ENCODE measurements at places on chromosomes 2 and 18. TPM values are rescaled to one million over a fixed set of nuclear protein-coding genes. Genes with fewer than 3 reads are reported as not detected.

DNA sequence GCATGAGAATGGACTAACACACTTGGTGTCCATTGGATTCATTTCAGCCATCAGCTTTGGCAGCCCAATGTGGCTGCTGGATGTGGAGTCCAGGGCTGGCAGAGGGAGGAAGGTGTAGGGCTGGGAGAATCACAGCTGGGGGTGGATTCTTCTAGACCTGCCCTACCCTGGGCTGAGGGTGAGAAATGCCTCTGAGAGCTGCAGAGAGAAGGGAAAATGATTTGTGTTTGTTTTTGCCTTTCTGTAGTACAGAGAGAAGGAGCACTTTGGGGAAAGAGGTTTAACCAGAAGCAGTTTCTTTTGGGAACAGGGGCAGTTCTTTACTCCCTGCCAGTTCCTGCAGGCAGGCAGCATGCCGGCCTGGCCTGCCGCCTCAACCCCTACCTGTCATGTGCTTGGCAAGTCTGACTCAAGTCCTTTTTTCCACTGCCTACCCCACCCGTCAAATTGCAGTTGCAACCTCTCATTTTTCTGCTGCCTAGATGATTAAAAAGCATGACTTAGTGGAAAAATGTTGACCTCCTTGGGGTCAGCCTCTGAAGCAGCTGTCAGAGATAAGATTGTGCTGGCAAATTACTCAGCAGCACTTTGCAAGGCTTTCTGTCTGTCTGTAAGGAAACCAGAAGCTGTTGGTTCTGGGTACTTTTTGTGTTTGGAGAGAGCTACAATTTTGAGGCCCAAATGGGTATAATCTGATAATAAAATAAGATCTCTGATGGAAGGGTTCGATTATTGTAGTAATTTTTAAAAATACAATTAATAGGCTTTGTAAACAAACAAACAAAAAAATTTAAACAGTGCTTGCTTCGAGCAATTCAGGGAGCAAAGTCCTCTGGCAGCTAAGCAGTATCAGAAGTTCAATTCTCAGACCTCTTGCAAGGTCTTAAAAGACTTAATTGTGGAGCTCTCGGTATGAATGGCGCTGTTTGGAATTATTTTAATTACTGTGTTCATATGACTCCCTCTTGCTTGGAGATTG, 21.7 kb downstream of the LBH start:
- no peaks in the 10 kb centered on the region for H3K4me1 ChIP-seq
- no peak for DNase-seq
- no peaks in the 10 kb centered on the region for H3K36me3 ChIP-seq
- H3K27me3 ChIP-seq: no peaks in the 10 kb centered on the region
- H3K27ac ChIP-seq: peak overlapping the region; percentile 62

DNA sequence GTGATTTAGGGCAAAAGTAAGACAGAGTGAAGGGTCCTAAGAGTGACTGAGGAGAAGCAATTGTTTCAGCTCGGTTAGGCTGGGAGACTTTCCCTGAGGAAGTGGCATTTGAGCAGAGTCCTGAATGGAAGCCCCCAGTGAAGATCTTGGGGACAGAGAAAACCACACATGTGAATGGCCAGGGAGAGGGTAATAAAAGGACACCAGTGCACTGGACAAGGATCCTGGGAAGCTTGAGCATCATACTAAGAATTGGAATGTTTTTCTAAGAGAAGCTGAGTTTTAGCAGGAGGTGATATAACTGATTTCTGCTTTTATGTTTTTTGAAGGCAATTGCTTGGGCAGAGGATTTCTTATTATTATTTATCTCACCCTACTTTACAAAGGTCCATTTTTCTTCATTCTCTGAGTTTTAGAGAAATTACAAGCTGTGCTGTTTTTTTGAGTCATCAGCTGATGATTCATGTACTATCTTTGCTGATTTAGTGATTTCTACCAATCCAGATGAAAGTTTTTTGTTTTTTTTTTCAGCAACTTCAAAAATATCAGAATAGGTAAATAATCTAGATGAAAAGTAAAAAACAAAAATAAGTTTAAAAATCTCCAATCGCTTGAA, 43.5 kb downstream of the MFSD6 start:
- no peak for DNase-seq
- H3K27ac ChIP-seq: no peak overlapping the region
- no peaks in the 10 kb centered on the region for H3K27me3 ChIP-seq
- H3K4me3 ChIP-seq: no peak overlapping the region
- no peaks in the 10 kb centered on the region for H3K36me3 ChIP-seq
- H3K4me1 ChIP-seq: peaks cover 9% of the 10 kb centered on the region

Gene NXPH2
- not detected for total RNA-seq

GRCh38 chr2:220163486-220163885, 536.1 kb downstream of the SLC4A3 start:
- H3K4me3 ChIP-seq: no peak overlapping the region
- no peaks in the 10 kb centered on the region for H3K27me3 ChIP-seq
- no peaks in the 10 kb centered on the region for H3K36me3 ChIP-seq
- H3K4me1 ChIP-seq: no peaks in the 10 kb centered on the region
- no peak for DNase-seq

Gene MALL
- 1.5 TPM for total RNA-seq

GRCh38 chr2:52386433-52387030, 1354.6 kb upstream of the NRXN1 start:
- no peaks in the 10 kb centered on the region for H3K36me3 ChIP-seq
- no peaks in the 10 kb centered on the region for H3K4me1 ChIP-seq
- no peaks in the 10 kb centered on the region for H3K27me3 ChIP-seq
- H3K27ac ChIP-seq: no peak overlapping the region
- H3K4me3 ChIP-seq: no peak overlapping the region

DNA sequence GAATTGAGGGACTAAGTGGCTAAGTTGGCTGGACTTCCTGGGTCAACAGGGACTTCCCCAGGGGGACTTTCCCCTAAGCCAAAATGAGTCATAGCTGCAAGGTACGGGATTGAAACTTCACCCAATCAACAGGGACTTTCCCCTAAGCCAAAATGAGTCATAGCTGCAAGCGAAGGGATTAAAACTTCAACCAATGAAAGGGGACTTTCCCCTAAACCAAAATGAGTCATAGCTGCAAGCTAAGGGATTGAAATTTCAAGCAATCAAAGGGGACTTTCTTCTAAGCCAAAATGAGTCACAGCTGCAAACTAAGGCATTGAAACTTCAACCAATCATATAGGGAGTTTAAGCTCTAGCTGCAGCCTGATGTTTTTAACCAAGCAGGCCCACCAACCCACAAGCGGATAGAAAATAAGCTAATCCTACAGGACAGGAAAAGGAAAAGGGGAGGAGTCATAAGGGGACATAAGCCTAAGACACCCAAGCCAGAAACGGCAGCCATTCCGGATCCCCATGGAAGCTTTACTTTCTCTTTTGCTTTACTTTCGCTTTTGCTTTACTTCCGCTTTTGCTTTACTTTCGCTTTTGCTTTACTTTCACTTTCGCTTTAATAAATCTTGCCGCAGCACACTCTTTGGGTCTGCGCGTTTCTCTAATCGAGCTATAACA, 1375.4 kb upstream of the CELF4 start:
- no peak overlapping the region for H3K27ac ChIP-seq
- H3K4me3 ChIP-seq: no peak overlapping the region
- DNase-seq: no peak
- no peaks in the 10 kb centered on the region for H3K36me3 ChIP-seq
- H3K4me1 ChIP-seq: no peaks in the 10 kb centered on the region

Gene CNGA3
- 8.6 TPM for total RNA-seq

- no peaks in the 10 kb centered on the region for H3K27me3 ChIP-seq
- no peak overlapping the region for H3K27ac ChIP-seq
- no peak overlapping the region for H3K4me3 ChIP-seq
- DNase-seq: no peak
- no peaks in the 10 kb centered on the region for H3K4me1 ChIP-seq
- no peaks in the 10 kb centered on the region for H3K36me3 ChIP-seq
Measured at GRCh38 chr2:235848055-235848454, 320.1 kb downstream of the GBX2 start.

Gene TCF7L1
- total RNA-seq: 3.1 TPM

DNA sequence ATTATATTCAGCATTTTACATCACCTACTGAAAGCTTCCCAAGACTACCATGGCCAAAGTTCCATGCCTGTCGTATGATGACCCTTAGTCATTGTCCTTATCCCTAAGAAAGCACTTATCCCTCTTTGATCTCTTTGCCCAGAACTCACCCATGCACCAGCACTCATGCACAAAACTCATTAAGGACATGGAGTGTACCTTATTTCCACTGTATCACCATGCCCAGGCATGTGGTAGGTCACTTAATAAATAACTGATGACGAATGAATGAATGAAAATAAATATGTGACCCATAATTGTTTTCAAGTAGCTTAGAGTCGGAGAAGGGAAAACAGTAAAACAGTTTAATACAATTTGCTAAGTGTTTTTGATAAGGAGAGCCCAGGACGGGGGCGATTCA, 220.1 kb downstream of the IKZF2 start:
- no peak overlapping the region for H3K4me3 ChIP-seq
- no peak overlapping the region for H3K27ac ChIP-seq
- H3K4me1 ChIP-seq: no peaks in the 10 kb centered on the region

Gene CERS6
- 11.2 TPM for total RNA-seq

- no peaks in the 10 kb centered on the region for H3K36me3 ChIP-seq
- DNase-seq: peak; percentile 89
- peaks cover 11% of the 10 kb centered on the region for H3K4me1 ChIP-seq
- H3K27me3 ChIP-seq: no peaks in the 10 kb centered on the region
Measured at GRCh38 chr2:126776692-126777619, 121.0 kb downstream of the GYPC start.

DNA sequence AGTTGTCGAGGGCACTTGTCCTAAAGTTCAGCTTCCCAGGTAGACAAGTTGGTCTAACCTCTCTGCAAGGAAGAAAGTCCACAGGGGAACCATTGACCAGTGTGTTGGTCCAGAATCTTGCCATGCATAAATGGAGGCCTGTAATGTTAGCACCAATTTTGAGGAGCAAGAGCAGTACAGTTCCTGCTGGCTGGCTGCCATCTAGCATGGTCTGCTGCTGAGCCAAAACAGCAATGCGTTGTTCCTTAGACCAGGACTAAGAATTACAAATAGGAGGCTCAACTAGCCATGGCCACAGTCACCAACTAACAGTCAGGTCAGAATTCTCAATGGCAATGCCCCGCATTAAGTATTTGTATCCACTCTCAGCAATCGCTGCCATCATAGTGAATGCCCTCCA, 72.8 kb upstream of the WIPF1 start:
- peaks cover 43% of the 10 kb centered on the region for H3K4me1 ChIP-seq
- H3K4me3 ChIP-seq: no peak overlapping the region
- H3K36me3 ChIP-seq: no peaks in the 10 kb centered on the region
- no peaks in the 10 kb centered on the region for H3K27me3 ChIP-seq
- no peak overlapping the region for H3K27ac ChIP-seq

Gene RAB11FIP5
- total RNA-seq: 15.3 TPM

Gene ST8SIA3
- 0.16 TPM for total RNA-seq

Gene LONRF2
- total RNA-seq: 25.8 TPM

DNA sequence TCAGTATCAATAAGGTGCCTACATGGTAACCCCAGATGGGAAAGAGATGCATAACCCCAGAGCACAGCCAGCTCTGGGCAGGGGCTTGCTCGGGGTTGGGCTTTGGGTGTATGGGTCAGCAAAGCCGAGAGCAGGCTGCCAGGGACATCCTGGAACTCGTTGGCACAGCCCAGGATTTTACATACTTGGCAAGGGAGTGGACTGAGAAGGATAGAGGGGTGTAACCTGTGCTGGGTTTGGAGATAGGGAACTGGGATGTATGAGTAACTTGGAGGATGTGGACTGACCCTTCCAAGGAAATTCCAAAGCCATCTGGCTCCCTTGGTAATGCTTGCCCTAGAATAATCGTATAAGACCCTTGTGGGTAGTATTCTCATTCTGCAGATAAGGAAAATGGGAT, 44.2 kb downstream of the GPR39 start:
- H3K4me3 ChIP-seq: no peak overlapping the region
- no peaks in the 10 kb centered on the region for H3K36me3 ChIP-seq
- no peak overlapping the region for H3K27ac ChIP-seq
- H3K4me1 ChIP-seq: no peaks in the 10 kb centered on the region
- no peak for DNase-seq

DNA sequence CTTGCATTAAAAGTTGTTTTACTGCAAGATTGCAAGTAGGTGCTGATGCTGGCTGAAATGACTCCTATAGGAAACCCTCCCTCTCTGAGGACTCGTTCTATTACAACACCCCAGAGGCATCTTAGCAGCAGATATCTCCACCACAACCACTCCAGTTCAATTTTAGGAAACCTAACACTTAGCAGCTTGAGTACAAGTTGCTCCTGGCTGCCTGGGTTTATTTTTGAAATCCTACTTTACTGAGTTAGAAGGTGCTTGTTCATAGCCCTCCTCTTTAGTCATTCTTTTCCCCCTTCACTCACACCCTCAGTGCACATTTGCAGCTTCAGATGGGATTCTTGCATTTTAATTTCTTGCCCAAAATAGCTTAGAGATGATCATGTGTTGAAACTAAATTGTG, 111.5 kb downstream of the MTCL1 start:
- H3K27ac ChIP-seq: peak overlapping the region; percentile 19
- H3K4me1 ChIP-seq: peaks cover 32% of the 10 kb centered on the region
- DNase-seq: no peak
- H3K36me3 ChIP-seq: peaks cover 28% of the 10 kb centered on the region

DNA sequence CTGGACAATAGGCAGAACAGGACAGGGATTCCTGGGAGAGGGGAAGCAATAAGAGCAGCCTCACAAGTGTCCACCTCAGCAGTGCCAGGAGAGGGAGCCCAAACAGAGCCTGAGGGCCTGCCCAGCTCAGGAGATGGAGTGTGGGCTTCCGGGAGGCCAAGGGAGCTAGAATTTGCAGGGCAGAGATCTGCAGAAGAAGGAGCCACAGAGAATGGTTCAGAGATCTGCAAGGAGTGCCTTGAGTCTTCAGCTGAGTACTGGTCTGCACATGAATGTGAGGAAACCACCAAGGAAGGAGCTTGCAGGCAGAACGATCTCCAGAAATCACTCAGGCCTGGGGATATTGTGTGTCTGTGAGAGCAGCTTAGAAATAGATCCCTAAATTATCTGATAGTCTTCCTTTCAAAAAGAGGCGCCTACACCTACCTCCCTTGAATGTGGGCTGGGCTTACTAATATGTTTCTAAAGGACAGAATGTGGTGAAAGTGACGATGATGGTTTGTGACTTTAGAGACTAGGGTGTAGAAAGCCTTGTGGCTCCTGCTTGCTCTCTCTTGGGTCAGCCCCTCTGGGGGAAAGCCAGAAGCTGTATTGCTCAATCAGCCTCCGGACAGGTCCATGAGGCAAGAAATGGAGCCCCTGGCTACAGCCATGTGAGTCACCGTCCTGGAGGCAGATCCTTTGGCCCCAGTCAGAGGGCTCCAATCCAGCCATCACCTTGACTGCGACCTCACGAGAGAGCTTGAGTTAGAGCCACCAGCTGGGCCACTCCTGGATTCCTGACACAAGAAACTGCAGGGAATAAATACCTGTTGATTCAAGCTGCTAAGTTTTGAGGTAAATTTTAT, 7.6 kb upstream of the LPIN1 start:
- H3K36me3 ChIP-seq: no peaks in the 10 kb centered on the region
- no peak overlapping the region for H3K4me3 ChIP-seq
- H3K27me3 ChIP-seq: no peaks in the 10 kb centered on the region
- H3K27ac ChIP-seq: peak overlapping the region; percentile 44
- DNase-seq: peak; percentile 96
- H3K4me1 ChIP-seq: peaks cover 6% of the 10 kb centered on the region

GRCh38 chr2:32591669-32592463, 36.0 kb upstream of the TTC27 start:
- H3K4me3 ChIP-seq: no peak overlapping the region
- no peaks in the 10 kb centered on the region for H3K27me3 ChIP-seq
